ENCODE measurements at places on chromosomes 4 and X. TPM values are rescaled to one million over a fixed set of nuclear protein-coding genes. Genes with fewer than 3 reads are reported as not detected.

C4orf50 gene
- total RNA-seq, result not detected

CSTF2 gene
- total RNA-seq, result 15.5 TPM

OSTC gene
- 174 TPM for total RNA-seq

RASL11B gene
- total RNA-seq, result 0.20 TPM

MFAP3L gene
- 7.2 TPM for total RNA-seq

All from smooth muscle cell of the pulmonary artery (primary cell).